ENCODE measurements at places on chromosomes 2 and 18.

GRCh38 chr2:8634466-8635172 lies 47.2 kb upstream of the ID2 start:
- DNase-seq: no peak

DNA sequence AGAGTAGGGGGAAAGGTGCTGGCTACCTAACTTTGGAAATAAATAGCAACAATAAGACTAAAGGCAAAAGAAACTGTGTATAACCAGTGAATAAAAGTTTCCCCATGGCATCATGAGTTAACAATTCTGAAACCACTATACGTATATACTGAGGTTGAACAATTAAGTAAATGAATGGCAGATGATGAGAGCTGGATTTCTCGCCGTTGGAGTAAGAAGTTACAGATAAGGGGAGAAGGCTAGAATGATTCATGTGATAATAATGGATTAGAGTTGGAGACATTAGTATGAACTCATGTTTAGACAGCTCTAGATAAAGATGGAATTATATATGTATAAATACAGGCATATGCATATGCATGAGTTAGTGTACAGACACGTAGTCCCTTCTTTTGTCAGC lies 152.7 kb downstream of the UBR3 start:
- no peak for DNase-seq

DNA sequence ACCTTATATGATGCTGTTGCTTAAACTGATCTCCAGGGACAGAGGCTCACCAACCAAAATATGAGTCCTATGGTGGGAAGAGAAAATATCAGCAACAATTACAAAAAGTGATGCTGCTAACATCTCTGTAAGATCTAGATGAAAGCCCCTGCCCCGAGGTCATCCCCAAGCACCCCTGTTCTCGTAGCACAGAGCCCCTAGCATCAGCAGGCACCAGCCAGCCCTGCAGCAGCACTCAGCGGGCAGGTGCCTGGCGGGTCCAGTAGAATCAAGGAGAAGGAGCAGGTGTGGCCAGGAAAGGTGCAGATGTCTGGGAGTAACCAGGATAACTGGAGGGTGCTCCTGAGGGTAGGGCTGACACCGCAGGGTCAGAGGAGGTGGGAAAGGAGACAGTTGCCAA lies 474.2 kb upstream of the MYT1L start:
- no peak for DNase-seq

- DNase-seq: no peak
Observed at GRCh38 chr2:76809136-76809535, 713.0 kb downstream of the LRRTM4 start.

DNA sequence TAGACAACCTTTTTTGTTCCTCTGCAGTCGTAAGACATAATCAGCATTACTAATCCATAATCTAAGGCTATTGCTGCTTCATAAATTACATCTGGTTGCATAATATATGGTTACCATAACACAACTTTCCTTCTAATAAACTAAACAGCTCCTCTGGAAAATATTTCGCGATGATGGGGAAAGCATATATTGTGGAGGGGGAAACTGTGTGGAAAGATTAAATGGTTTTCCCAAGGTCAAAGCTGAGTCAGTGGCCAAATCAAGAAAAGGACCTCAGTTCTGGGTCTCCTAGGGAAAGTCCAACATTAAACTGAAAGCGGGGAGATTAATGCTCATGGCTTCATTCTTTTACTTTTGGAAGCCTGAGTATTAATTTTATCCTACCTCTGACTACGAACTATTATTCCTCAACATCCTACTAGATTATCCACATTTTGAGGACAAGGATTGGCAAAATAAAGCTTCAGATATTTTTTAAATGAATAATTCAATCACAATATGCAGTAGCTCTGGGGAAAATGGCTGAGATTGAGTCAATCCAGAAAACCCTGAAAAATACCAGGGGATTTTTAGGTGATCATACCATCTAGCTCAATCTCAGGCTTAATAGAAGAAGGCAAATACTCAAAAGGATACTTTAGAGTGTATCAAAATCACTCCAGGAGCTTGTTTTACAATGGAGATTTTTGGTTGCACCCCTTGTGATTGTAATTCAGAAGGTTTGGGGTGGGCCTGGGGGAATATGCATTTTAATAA lies 33.8 kb upstream of the STK17B start:
- no peak for DNase-seq

DNA sequence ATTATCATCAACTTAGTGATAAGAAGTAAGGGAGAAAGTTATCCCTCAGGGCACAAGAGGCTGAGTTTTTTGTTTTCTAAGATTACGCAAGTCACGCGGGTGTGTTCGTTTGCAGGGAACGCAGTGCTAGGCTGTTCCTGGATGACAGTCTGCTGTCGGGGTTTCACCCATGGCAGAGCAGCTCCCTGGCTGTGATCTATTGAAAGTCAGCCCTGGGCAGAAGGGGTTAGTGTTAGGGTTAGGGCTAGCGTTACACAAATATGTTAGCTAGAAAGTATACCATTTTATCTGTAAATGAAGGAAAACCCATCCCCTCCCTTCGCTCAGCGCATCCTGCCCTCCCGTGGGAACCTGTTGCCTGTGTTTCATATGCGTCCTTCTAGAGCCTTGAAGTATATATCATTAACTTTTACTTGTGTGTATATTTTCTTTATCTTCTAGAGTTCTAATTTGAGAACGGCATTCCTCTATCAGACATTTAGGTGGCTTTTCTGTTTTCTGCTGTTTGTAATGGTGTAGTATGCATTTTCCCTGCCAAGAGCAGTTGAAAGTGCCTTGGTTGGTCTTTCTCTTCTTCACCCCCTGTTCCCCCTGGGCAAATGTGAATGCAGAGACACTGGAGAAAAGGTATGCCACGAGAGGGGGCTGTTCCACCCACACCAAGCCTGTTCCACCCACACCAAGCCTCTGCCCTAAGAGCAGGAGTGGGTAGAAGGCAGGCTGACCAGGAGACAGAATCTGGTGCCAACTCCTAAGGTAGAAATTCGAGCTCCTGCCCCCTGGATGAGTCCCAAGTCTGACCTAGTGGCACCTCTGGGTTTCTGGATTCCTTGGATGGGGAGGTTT lies 47.0 kb downstream of the ARMC9 start:
- DNase-seq: no peak

DNA sequence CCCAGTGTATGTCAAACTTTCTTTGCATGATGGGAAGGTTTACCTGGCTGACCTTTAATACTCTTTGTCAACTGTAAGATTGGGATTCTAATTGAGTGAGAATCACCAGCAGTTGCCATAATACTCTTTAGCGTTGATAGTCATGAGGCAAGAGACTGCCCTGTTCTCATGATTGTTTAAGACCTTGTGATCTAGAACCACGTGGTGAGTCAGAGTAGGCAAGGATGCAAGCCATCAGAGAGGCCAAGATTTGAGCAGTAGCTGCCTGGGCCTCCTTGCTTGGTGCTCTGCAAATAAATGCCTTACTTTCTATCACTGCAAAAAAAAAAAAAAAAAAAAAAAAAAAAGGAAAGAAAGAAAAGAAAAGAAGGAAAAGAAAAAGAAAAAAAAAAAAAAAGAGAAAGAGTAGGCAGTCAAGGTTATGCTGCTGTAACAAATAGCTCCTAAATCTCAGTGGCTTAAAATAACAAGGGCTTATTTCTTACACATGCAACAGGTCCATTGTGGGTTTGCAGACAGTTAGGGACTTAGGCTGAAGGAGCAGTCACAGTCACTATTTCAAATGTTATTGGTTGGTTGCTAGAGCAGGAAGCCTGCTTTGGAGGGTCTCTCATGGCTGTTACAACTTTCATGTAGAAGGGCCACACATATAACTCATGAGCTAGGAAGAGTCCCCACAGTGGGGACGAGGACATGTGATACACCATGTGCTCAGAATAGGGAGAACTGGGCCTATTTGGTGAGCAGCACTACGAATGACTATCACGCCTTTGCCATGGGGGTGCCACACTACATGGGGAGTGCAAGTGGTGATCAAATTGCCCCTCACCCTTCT lies 21.7 kb downstream of the IL1R2 start:
- no peak for DNase-seq

DNA sequence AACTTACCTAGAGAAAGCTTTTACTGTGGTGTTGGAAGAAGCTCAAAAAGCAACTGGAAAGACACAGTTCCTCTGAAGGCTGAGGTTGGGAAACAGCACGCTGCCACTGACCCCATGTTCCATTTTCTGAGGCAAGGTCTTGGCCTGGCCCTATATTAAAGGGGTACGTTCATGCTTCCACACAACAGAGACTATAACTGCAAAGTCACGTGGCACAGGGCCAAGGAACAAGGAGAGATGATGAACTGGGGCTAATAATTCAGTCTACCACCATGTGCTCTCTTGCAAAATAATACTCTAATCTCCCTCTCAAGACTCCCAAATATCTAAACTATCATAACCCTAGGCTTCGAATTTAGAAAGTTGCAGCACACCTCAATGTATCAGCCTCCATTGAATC lies 381.6 kb downstream of the DSEL start:
- DNase-seq: no peak

DNA sequence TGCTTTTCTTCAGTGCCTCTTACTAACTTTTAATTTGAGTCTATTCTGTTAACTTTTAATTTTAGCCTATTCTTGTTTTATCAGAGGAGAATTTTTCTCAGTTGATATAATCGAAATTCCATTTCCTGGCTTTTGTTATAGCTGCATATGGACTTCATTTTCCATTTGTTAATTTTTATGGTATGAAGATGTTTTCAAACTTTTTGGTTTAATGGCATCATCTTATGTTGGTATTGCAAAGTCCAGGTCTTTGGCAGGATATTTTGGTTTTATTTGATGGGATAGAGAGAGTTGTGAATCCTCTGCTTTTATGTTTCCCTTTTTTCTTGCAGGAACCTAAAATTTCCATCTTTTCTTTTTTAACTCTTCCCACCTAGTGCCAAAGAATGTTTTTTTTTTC lies 70.9 kb upstream of the RAPGEF4 start:
- no peak for DNase-seq

DNA sequence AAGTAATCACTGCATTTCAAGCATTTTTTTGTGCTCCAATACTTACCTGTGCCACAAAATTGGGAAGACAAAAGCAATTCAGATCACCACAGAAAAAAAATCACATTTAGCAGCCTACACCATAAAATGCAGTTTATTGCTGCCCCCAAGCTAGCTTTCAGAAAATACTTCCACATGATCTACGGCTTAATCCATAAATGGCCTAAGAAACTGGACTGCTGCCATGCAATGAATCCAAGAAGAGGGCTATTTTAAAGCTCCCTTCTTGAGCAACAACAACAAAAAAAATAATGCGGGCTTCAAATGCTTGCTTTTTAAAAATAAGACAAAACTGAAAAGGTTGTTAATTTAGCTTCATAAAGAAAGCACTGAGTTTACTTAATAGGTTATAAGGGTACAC lies 272.3 kb downstream of the RAD51AP2 start:
- DNase-seq: no peak

DNA sequence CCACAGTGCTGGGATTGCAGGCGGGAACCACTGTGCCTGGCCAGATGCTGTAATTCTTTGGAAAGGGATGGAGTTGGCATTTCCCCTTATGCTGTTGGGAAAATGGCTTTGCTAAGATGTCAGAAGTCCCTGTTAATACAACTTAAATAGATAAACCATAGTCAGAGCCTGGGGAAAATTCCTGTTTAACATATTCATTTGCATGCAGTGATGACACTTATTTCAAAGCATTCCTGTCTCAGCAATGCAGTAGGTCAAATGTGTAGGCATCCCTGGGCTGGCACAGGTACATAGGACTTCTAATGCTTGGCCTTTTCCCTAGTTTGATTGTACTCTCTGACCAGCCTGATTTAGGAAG lies 38.6 kb downstream of the RAMP1 start:
- DNase-seq: no peak

GRCh38 chr2:224027070-224027469 lies 12.0 kb downstream of the SERPINE2 start:
- DNase-seq: no peak

DNA sequence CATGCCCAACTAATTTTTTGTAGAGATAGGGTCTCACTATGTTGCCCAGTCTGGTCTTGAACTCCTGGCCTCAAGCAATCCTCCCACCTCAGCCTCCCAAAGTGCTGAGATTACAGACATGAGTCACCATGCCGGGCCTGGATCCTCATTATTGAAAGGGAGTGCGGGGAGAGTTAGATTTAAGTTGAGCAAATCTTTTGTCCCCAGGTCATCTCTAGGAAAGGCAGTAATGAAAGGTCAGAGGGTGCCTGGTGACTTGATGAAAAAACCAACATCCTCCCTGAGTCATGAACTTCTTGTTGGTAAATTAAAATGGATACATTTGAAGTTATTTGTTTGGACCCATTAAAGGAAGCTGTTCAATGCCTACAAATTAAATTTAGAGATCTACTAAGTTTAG lies 25.1 kb downstream of the STAT4 start:
- no peak for DNase-seq

DNA sequence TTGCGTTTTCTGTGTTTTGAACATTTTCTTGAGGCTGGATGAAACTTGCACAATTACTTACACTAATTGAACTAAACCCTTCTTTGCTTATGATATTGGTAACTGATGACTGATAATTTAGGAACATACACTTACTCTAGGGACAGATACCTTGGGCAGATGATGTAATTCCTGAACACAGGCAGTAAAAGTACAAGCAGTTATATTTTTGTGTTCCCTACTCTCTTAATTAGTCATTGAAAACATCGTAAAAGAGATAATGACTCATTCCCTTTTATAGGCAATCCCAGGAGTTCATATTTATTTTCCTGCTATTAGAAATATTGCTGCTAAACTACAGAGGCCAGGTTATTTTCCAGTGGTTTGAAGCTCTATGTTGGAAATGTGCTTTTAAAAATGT lies 46.4 kb downstream of the CCDC85A start:
- no peak for DNase-seq

GRCh38 chr18:297936-298335 lies 30.1 kb upstream of the THOC1 start:
- DNase-seq: no peak

GRCh38 chr2:227655454-227655853 lies 11.2 kb upstream of the SCYGR5 start:
- no peak for DNase-seq

DNA sequence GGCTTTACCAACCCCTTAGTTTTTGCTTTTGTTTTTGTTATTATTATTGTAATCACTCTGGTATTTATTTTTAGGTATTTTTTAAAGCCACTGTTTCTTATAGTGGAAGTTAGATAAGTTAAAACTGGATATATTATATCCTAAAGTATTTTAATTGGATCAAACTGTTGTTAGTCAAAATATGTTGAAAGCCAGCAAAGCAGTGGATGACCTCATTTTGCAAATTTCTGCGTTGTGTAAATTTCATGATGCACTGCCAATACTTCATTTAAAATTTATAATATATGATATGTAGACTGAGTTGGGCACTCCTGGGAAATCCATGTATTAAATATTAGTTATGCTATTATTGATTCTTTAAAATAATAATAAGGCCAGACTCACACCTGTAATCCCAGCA lies 661.7 kb upstream of the NRXN1 start:
- DNase-seq: no peak

DNA sequence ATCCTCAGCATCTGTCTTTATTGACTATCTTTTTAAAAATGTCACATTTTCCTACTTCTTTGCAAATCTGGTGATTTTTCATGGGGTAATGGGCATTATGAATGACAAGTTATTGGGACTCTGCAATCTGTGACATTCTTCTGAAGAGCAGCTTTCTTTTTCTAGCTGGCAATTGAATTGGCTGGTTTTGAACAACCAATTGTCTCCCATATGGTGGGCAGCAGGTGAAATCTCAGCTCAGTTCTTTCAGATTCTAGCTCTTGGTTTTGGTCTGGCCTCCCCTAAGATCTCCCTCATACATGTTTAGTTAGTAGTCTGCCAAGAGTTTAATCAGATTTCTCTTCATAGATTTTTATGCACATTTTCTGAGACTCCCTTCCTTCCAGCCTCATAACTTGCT lies 107.9 kb upstream of the EPB41L3 start:
- no peak for DNase-seq

GRCh38 chr2:225662101-225662500 lies 262.6 kb downstream of the NYAP2 start:
- no peak for DNase-seq

- no peak for DNase-seq
Observed at GRCh38 chr2:27914805-27915175, 24.3 kb downstream of the BABAM2 start.

All from stimulated activated CD8-positive, alpha-beta memory T cell treated with anti-CD3 and anti-CD28 coated beads, Interleukin-15, amount 100 ng/mL, for 24 hours (primary cell).